Activated naive CD4-positive, alpha-beta T cell treated with anti-CD3 and anti-CD28 coated beads for 36 hours (primary cell): ENCODE measurements at places on chromosomes 11 and 22. TPM values are rescaled to one million over a fixed set of nuclear protein-coding genes. Genes with fewer than 3 reads are reported as not detected.

CD3E gene
- 415 TPM for total RNA-seq

P2RY2 gene
- total RNA-seq: not detected

PRDM10 gene
- total RNA-seq: 19.3 TPM

CNGA4 gene
- total RNA-seq: 0.10 TPM

DNA sequence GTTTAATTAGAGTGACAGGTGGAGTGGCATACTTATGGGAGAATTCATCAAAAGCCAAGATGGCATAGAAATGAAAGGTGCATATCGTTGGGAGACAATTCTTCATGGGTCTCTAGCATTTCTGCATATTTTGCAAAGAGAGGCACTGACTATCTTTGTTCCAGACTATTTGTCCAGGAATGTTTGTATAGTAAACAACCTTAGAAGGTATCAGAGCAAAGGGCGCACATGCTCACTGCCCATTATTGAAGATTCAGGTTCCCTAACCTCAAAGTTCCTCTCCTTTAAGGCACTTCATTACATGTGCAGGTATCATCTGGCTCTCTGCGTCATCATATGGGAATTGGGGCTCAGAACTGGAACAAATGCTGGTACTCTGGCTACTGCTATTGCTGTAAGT, 4.7 kb upstream of the NEU3 start:
- DNase-seq: no peak

DNA sequence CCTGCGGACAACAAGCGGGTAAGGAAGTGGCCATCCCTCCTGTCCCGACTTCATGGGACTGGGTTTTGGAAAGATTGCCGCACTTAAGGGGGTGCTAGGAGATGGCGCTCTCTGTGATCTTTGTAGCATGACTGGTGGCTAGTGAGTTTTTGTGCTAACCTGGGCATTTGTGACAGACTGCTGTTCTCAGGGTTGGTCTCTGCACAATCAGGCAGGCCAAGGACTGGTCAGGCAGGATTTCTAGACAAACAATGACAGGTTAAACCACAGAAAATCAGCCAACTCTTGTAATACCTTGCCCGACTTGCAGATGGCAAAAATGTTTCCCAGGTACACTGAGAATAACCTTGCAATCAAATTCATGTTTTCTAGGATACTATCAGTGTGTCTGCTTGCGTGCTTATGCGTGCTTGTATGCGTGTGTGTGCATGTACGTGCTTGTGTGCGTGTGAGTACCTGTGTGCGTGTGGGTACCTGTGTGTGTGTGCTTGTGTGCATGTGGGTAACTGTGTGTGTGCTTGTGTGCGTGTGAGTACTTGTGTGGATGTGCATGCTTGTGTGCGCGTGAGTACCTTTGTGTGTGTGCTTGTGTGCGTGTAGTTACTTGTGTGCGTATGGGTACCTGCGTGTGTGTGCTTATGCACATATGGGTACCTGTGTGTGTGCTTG, 25.6 kb upstream of the SORL1-AS1 start:
- no peak for DNase-seq

DNA sequence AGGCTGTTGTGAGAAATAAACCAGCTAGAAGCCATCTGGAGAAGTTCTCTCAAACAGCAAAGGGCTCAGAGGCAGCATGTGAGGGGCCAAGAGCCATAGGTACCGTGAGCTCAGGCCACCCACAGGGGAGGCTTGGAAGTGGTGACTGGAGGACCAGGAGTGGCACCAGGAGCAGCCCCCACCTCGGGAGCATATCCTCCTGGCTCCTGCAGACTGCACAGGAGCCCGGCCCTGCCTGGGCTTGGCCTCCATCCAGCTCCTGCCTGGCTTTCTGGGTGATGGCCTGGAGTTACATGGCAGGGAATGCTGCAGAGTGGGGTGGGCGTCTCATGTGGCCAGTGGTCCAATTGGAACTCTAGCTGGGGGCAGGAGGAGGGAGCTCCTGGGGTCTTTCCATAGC, 4.2 kb upstream of the MPPED1 start:
- no peak for DNase-seq

- DNase-seq: no peak
These were observed 884.5 kb downstream of the NTM start for GRCh38 chr11:132254906-132255305.

GRCh38 chr11:35367491-35367890, 51.9 kb downstream of the SLC1A2 start:
- DNase-seq: no peak

DNA sequence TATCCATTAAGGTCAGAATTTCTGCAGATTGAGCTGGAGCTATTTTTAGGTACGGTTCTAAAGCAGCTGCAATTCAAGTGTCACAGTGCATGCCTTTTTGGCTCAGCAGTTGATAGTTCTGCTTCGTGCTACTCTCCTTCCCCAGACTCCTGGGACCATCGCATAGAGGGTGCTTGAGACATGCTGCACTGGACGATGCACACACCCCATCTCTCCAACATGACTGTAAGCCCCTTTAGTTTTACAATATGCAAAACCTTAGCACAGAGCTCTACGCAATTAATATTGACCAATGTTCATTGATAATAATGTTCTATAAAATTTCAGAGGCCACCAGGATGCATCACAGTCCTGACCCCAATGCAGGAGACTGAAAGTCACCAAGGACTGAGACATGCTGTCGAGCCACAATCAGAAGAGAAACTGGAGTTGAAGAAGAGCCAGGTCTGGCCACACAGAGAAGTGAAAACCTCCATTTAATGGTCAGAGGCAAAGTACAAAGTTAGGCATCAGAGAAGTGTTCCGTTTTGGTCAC, 120.9 kb upstream of the ZC3H12C start:
- DNase-seq: no peak

DNA sequence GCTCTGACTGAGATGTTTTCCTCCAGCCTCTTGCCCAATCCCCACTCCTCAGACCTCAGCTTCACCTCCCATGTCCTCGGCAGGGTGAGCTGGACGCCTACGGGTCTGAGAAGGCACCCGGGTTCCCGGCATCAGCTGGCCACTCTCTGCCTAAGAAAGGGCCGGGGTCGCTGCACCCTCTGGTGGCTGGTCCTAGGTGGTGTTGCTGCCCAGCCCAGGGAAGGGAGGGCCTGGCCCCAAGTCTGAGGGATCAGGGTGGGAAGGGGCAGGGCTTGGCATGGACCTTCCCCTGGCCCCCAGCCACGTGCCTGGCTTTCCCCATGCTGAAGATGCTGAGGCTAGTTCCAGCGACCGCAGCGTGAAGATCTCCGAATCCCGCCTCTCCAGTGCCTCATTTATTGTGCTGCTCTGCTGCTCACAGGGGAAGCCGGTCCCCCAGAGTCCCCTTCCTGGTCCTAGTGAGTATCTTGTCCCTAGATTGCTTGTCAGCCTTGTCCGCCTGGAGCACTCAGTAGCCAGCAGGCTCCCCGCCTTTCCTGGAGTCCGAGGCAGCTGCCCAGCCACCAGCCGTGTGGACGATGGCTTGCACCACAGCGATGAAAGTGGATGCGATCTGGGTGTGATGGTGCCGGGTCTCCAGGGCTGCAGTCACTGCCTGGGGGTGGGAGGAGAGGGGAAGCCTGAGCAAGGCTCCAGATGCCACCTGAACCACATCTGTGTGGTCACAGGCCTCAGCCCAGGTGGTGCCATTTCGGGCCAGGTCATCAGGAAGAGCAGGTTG, 2.9 kb upstream of the GGT5 start:
- peak; percentile 63 for DNase-seq

- DNase-seq: no peak
These were observed 23.9 kb downstream of the DLG2 start for GRCh38 chr11:85603220-85603619.

DNA sequence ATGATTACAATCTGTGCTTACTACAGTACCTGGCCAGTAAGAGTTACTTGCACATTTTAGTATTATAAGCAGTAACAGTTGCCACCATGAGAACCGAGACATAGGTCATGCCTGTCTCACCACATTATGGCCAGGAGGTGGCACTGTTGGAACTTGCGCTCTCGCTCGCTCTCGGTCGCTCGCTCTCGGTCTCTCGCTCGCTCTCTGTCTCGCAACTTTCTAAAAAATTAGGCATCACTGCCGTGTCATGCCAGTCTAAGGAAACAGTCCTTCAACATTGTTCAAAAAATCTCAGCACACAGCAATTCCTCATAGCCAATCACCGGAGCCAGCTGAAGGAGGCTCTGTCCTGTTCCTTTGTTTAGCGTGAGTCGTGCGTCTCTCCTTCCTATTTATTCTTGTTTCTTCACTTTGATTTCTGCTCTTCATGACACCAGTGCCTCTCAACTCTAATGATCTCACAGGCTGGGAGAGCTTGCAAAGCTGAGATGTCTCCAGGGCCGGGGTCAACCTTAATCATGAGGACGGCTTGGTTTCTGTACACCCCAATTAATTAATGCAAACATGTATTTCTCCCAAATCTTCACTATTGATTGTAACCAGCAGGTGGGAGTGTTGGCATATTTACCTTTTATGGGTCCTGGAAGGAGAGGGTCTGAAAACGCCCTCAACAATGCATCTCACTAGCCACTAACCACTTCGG, 6.3 kb upstream of the ADAMTS8 start:
- DNase-seq: peak; percentile 79

- no peak for DNase-seq
These were observed 43.2 kb upstream of the FADD start for GRCh38 chr11:70159627-70160570.
